ENCODE measurements at places on chromosomes 7 and 10.

- peaks cover 26% of the 10 kb centered on the region for H3K27me3 ChIP-seq
- DNase-seq: no peak
- peaks cover 2% of the 10 kb centered on the region for H3K36me3 ChIP-seq
- H3K27ac ChIP-seq: no peak overlapping the region
These were observed 554.0 kb downstream of the MDFIC start for GRCh38 chr7:115475761-115476385.

DNA sequence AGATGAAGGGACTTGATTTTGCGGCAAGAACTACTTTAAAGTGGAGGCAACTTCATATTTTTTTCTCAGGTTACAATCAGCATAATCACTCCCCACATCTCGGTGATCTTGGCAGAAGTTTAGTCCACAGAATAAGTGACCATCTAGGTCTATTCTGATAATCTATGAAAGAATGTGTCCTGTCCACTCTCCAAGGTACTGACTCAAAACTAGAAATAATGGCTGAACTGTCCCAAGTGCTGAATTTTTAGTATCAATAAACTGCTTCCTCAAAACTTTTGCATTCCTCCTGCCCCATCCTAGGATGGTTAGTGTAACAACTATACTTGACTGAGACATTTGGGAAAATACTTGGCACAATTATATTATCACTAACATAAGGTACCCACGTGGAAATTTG is 10.9 kb upstream of the CHRM2 start:
- no peak for DNase-seq
- no peaks in the 10 kb centered on the region for H3K27me3 ChIP-seq
- H3K4me1 ChIP-seq: no peaks in the 10 kb centered on the region

DNA sequence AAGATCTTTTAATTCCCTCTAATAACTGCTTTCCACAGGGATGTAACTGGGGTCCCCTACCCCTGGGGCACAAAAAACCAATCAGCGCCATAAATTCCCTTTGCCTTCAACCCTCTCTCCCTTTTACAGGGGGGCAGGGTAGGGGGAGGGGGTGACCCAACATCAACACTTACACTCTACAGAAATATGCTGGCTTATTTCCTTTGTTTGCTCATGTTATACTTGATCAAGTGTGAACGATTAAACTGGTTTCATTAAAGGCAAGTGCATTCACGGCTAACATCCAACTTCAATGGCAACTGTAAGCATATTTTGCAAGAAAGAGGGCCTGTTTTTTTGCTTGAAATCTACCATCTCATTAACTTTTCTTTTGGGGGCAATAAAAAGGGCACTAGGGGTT is 2.9 kb downstream of the CTBP2 start:
- no peaks in the 10 kb centered on the region for H3K36me3 ChIP-seq
- H3K27me3 ChIP-seq: peaks cover 73% of the 10 kb centered on the region
- no peak overlapping the region for H3K27ac ChIP-seq
- peak overlapping the region; percentile 41 for H3K4me3 ChIP-seq
- H3K4me1 ChIP-seq: peaks cover 12% of the 10 kb centered on the region

- no peak overlapping the region for H3K4me3 ChIP-seq
- DNase-seq: no peak
- no peak overlapping the region for H3K27ac ChIP-seq
- H3K36me3 ChIP-seq: peaks cover 5% of the 10 kb centered on the region
- peaks cover 37% of the 10 kb centered on the region for H3K4me1 ChIP-seq
These were observed 3.8 kb downstream of the URGCP start for GRCh38 chr7:43902542-43903054.

DNA sequence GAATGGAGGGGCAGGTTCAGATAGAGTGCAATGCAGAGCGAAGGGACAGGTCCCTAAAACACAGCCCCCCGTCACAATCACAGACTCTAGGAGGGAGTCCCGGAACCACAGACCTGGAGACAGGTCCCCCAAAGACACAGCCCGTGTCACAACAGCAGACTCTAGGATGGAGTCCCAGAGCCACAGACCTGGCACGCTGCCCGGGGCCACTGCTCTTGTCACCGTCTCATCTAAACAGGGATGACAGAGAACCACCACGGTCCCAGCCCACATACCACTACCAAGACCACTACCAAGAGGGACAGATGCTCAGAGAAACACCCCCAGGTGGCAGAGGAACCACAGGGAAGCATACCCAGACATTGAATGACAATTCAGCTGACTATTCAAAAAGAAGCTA is 183.9 kb downstream of the TCERG1L start:
- no peaks in the 10 kb centered on the region for H3K27me3 ChIP-seq
- H3K36me3 ChIP-seq: no peaks in the 10 kb centered on the region
- no peak overlapping the region for H3K27ac ChIP-seq
- no peaks in the 10 kb centered on the region for H3K4me1 ChIP-seq
- DNase-seq: no peak

GRCh38 chr7:91771921-91772815 is 108.3 kb downstream of the MTERF1 start:
- H3K4me3 ChIP-seq: no peak overlapping the region
- H3K36me3 ChIP-seq: no peaks in the 10 kb centered on the region
- H3K4me1 ChIP-seq: no peaks in the 10 kb centered on the region
- H3K27ac ChIP-seq: no peak overlapping the region
- no peak for DNase-seq
- no peaks in the 10 kb centered on the region for H3K27me3 ChIP-seq

All from effector memory CD8-positive, alpha-beta T cell (primary cell).